ENCODE measurements at places on chromosomes 16 and 17.

DNA sequence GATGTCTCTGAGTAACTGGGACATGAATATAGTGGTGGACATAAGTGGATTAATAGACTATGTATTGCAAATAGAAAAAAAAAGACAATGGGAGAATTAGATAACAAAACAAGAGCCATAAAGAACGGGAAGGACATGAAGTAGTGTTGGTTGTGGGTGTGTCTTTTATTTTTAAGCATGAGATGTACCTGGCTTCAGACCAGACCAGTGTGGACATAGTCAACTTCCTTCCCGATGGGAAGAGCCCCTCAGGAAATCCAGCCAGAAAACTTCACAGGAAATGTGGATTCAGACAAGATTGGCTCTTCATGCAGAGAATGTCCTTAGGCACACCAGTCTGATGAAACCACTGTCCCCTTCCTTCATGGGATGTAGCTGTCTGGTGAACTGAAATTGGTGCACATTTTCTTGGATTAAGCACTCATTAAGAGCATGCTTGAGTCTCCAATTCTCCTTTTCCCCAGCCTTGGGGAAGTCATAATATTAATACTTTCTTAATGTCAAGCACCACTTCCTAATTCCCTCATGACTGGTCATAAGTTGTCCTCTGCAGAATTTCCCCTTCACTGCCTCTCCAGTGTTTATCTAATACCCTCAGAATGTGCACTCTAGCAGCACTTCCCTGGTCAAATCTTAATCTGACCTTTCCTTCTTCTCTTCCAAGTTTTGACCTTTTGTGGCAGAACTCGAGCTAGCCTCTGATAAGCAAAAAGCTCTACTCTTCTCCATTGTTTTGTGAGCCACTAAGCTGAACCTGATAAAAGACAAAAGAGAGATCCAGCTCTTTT is 350.6 kb upstream of the MAF start:
- DNase-seq: no peak

- no peak for DNase-seq
Observed at GRCh38 chr17:77498091-77498741, 357.4 kb downstream of the SEC14L1 start.

- no peak for DNase-seq
Observed at GRCh38 chr16:48627148-48627547, 17.2 kb upstream of the N4BP1 start.

- DNase-seq: no peak
Observed at GRCh38 chr16:19254611-19255010, 30.9 kb upstream of the CLEC19A start.

- DNase-seq: no peak
Observed at GRCh38 chr17:75490953-75491649, 24.2 kb downstream of the CASKIN2 start.

Measured in HCT116 (cell line).